Uterus (tissue), 4 donors: ENCODE measurements at places on chromosomes 11 and 22.

GRCh38 chr11:107963091-107963490 lies 34.8 kb downstream of the RAB39A start:
- no peak for DNase-seq

DNA sequence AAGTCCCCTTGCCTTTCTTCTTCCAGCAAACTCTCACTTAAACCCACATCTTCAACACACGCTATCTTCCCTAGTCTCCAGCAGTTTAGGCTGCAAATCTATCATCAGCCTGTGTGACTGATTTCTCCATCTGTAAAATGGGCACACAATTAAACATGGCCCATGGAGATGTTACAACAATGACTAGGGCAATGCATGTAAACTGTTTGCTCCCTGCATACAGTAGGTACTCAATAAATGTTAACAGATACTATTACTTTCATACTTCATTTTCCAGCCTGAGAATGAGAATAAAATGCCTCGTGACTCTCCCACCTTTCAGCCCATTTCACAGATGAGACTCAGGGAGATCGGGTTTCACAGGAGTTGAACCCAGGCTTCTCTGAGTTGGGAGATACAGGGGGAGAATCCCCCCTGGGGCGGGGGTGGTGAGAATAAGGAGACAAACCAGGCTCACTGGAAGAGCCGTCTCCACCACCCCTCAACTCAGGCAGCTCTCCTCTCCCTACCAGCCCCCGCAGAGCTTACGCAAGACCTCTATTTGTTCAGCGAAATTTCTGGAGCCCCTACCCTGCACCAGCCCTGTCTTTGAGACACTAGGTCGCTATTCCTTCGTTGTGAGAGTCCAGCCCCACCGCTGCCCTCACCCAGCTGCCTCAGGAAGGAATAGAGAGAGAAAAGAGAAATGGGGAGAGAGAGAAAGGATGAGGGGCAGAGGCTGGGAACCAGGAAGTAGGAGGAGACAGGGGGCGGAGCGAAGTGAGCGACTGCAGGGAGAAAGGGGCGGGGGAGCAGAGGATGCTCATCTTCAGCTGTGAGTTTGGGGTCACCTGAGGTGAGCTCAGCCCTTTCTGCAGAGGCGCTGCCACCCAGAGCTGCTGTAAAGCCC lies 42.1 kb upstream of the KLHL35 start:
- DNase-seq = peak; percentile 75

DNA sequence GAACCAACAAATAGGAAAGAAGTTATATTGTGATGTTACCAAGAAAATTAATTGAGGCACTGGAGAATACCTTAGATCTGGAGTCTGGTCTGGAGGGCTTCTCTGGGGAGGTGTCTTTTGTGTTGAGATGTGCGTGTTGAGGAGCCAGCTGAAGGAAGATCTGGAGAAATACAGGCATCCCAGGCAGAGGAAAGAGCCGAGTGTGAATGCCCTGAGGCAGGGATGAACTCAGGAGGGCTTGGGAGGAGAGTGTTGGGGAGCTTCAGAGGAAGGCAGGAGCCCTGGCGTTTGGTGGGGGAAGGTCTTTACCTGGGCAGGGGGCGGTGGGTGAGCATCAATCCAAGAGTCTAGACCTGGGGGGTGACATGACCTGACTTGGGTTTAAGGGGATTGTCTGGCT lies 13.1 kb downstream of the SYNGR1 start:
- no peak for DNase-seq

GRCh38 chr22:25718135-25718840 lies 23.7 kb upstream of the MYO18B start:
- DNase-seq = no peak

GRCh38 chr22:23751441-23751996 lies 607 bp upstream of the ZNF70 start:
- peak; percentile 42 for DNase-seq

- peak; percentile 56 for DNase-seq
These were observed 2.8 kb upstream of the ROBO4 start for GRCh38 chr11:124900464-124900863.

DNA sequence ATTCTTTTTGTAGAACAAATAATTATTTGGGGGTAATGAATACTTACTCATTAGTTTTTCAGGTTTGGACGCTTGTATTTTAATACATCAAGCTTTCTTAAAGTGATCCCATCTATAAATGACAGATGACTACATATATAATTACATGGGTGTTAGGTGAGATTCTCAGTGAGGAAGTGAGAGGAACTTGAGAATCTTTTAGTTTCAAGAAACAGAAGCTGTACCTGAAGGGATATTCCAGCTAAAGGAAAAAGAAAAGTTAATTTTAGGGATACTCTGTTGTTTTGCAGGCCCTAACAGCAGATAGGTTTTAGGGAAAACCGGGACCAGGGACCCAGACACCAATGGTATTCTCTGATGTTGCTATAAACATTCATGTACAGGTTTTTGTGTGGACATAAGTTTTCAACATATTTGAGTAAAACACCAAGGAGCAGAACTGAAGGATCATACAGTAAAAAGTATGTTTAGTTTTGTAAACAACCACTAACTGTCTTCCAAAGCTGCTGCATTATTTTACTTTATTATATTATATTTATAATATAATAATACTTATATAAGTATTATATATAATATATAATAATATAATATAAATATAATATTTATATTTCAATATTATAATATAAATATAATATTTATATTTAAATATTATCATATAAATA lies 24.1 kb upstream of the PHOX2A start:
- DNase-seq = no peak

DNA sequence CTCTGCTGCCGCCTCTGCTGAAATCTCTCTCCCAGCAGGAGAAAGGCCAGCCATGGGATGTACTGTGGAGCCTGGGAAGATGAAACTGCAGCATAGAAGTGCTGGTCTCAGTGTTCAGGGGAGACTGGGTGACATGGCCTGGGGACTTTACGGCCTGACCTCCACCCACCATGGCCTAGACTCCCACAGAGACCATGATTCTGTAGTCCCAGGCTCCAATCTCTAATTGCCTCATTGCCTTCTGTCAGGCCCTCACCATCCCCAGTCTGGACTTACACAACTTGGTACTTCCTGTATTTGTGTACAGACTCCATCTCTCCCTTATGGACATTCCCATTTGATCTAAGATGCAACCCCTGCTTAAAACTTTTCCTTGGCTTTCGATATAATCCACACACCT lies 43.1 kb downstream of the TRAF6 start:
- DNase-seq = no peak

GRCh38 chr11:1425006-1425405 lies 35.3 kb downstream of the BRSK2 start:
- DNase-seq = no peak

DNA sequence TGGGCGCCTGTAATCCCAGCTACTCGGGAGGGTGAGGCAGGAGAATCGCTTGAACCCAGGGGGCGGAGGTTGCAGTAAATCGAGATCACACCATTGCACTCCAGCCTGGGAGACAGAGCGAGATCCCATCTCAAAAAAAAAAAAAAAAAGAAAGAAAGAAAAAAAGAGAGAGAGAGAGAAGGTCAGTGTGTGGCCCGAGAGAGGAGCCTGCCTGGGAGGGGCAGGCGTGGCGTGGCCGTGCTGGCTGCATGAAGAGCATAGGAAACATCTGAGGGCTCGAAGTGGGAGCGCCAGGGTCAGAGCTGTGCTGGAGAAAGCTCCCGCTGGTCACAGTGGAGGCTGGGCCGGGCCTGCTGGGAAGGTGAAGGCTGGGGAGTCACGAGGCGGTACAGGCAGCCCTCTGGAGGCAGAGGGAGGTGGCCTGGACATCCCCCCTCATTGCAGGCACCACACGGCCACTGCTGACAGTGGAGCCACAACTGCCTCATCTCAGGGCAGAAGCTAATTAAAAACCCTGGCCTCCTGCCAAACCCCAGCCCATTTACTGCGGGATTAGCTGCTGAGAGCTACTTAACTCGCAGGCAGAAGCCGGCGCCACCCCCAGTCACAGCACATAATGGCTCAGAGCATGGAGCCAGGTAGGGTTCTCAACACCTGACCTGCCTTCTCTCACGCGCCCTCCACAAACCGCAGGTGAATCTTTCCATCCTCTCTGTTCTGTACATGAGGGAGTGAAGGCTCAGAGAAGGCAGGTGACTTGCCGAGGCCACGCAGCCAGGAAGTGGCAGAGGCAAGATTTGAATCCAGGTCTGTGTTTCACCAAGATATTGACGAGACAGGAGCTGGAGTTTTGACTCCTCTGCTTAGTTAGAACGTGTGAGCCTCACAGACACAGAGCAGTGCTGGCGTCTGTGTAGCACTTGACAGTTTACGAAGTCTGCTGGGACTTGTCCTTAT lies 32.6 kb downstream of the NFAM1 start:
- DNase-seq = no peak
